ENCODE measurements at places on chromosomes 7 and 10.

- DNase-seq: no peak
Measured at GRCh38 chr7:2493205-2494164, 17.3 kb upstream of the GRIFIN start.

GRCh38 chr7:131511774-131512535 is 44.5 kb downstream of the PODXL start:
- no peak for DNase-seq

DNA sequence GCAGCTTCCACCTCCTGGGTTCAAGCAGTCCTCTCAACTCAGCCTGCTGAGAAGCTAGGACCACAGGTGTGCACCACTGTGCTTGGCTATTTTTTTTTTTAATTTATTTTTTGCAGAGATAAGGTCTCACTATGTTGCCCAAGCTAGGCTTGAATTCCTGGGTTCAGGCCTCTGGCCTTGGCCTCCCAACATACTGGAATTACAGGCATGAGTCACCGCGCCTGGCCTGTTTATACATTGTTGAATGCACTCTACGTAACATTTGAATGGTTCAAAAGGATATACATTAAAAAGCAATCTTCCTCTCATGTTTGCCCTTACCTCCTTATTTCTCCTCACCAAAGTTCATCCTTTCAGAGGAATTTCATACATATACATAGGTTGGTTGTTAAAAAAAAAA is 7.2 kb upstream of the SNX10 start:
- DNase-seq: no peak

GRCh38 chr10:116226053-116226452 is 47.0 kb downstream of the GFRA1 start:
- DNase-seq: no peak

DNA sequence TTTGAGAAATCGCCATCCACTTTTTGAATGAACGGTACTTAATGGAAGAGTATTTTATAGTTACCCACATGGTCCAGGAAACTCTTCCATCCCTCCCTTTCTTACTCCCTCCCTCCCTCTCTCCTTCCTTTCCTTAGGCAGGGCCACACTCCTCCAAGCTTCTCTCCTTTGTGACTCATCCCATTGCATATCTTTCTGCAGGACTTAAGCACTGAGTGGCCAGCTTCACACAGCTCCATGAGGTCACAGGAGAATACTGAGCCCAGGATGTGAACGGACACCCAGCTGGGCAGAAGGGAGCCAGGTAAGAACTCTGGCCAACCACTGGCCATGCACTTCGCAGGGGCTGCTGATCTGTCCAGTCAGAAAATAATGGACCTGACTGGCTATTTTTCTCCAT is 189.7 kb upstream of the ADCY1 start:
- no peak for DNase-seq

DNA sequence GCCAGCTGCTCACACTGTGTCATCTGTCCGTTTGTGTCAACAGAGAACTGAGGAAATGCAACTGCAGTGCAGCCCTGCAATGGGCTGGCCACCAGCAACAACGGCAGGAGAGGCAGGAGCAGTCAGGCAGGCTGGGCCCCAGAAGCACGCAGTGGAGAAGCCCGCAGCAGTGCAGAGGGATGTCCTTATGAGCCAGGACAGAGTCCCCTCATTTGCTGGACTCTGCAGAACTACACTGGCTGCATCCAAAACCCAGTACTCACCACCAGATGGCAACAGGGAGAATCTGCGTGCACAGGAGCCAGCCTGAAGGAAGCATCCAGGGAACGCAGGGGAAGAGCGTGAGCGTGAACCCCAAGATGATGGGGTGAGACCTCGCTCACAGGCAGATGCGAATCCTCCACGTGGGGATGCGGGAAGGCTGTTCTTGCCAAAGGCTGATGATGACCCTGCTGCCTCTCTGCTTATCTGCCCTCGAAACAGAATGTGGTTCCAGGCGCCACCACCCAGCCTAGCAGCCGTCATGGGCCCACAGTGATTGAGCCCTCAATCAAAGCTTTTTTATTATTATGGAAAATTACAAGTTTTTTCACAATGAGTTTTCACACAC is 232.1 kb downstream of the PTPRN2 start:
- no peak for DNase-seq

GRCh38 chr7:84372155-84372621 is 177.6 kb upstream of the SEMA3A start:
- peak; percentile 59 for DNase-seq

- no peak for DNase-seq
Measured at GRCh38 chr7:135207406-135208101, 3.8 kb downstream of the WDR91 start.

GRCh38 chr7:27917119-27917518 is 177.2 kb downstream of the TAX1BP1 start:
- no peak for DNase-seq

GRCh38 chr10:112161757-112162518 is 21.6 kb downstream of the GPAM start:
- no peak for DNase-seq

- no peak for DNase-seq
Measured at GRCh38 chr7:67990003-67990402, 993.4 kb downstream of the TYW1 start.

DNA sequence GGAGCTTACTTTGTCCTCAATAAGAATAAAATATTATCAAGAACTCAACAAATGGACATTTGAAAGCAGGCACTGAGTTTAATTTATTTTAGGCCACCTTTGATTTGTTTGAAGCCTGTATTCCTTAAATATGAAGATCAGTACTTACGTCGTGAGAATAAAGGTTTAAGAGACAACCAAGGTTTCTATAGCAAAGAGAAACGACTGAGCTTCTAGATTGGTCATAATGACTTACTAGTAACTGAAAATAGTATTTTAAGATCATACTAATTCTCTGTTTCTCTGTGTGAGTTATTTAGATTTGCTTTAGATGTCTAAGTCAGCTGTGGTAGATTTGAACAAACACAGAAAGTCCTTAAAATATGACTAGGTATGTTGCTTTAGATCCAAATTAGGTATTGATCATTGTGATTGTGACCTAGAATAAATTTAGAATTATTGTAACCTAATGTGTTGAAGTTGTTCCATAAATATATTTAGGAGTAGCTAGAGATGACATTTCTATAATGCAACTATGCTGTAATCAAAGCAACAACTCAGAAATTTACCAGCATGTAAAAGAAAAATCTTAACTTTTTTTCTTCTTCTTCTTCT is 2.4 kb upstream of the GLCCI1 start:
- DNase-seq: no peak

- DNase-seq: no peak
Measured at GRCh38 chr10:116826803-116827202, 22.5 kb upstream of the ENO4 start.

- no peak for DNase-seq
Measured at GRCh38 chr10:104076743-104077160, 8.9 kb downstream of the COL17A1 start.

GRCh38 chr10:34880817-34881216 is 65.7 kb upstream of the PARD3 start:
- no peak for DNase-seq

DNA sequence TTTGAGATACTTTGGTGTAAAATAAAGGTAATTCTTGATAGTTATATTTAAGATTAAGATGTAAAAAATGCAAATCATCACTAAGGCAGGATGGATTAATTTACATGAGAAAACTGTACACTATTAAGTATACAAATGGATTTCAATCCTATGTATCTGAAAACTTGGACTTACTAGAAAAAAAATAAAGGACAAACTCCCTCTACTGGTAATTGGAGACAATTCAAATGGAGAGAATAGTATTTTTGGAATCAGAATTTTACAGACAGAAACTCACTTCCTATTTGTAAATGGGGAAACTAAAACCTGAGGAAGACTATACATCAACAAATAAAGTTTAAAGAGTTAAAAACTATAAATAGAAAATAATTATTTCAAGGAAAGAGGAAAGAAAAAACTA is 62.6 kb downstream of the CUL2 start:
- no peak for DNase-seq

GRCh38 chr10:5631936-5632335 is 34.5 kb downstream of the ASB13 start:
- DNase-seq: no peak

DNA sequence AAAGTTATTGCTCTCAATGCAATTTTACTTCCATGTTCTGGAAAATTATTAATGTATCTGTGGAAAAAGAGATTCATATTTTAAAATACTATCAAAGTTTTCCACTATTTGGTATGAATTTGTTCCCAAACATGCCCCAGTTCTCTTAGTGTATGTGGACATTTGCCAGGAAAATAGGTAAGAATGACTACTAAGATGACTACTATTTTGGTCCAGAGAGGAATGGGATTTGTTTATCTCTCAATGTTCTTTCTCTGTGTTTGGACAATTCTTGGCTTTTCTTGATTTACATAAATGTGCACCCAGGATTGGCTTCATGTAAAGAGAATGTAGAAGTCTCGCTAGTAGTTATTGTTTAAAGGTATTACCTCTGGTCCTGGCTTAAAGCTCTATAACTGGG is 60.3 kb upstream of the POT1 start:
- DNase-seq: no peak

DNA sequence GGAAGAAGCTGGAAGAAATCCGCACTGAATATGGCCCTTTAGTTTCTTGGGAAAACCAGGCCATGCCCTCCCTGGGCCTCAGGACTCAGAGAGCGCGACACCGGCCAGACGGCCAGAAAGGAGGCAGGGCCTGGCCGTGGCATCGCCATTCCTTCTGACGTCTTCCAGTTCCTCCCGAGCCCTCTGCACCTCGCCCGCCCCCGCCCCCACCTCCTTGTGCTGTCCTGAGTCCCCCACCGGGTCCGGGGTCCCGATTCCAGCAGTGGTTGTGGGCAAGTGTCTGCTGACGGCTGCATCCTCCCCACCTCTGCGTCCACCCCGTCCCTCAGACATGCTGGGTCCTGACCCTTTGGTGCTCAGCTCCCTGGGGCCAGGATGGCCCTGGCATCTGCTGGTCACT is 312.1 kb upstream of the SHH start:
- no peak for DNase-seq

- DNase-seq: no peak
Measured at GRCh38 chr7:45699726-45700390, 125.7 kb downstream of the ADCY1 start.

DNA sequence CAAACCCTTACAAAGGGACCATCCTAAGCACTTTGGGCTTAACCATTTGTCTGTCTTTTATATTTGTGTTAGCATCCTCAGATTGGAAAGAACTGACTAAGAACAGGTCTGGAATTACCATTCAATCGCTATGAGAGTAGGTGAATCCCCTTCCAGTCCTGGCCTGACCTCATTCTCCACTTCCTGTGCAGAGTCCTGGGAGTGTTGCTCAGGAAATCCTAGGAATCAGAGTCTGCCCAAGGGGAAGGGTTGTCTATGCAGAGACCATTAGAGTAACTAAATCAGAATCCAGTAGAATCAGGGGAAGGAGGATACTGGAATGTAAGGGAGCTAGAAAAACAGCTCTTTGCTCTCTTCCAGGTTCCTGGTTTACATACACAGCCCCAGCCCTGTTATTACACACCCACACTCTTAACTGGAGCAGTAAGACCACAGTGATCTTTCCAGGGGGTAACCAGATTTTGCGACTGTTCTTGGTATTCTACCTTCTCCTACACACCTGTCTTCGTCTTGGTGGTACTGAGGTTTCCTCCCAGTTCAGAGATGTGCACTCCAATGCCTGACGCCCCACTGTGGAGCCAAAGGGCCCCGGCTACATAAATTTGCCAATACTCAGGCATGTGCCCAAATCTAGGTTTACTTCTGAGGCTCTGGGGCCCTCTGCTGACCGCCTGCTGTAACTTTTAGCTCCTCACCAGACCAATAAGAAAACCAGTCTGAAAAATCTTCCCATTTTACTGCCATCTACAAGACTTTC is 103.7 kb downstream of the RNF216 start:
- no peak for DNase-seq

DNA sequence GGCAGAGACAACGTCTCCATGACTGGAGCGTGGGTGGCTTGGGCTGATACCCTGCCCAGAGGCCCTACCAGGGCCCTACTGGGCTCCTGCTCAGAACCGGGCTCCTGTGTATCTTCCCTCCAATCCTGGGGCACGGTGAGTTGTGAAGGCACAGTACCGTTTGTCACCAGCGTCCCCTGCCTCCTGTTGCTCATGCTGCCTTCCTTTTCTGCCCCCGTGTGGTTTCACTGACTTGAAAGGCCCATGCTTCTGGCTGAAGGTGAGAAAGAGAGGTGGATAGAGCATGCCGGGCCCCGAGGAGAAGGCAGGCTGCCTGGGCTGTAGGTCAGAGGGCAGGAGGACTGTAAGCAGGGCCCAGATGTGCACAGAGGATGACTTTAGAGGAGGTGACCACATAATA is 9.1 kb upstream of the DMBT1 start:
- no peak for DNase-seq

DNA sequence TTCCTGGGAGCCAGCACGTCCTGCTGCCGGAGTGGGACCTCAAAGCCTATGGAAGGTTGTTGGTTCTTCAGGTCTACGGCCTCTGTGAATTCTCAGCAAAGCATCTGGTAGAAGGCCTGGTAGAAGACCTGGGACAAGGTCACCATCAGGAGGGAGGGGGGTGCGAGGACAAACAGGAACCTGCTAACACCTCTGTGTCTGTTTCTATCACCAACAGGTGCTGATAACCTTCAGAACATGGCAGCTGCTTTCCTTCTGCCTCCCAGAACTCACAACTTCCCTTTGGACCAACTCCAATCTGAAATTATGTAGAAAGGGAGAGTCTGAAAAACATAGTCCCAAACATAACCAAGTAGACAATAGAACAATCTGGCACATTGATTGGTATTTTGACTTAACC is 8.3 kb upstream of the MET start:
- no peak for DNase-seq

DNA sequence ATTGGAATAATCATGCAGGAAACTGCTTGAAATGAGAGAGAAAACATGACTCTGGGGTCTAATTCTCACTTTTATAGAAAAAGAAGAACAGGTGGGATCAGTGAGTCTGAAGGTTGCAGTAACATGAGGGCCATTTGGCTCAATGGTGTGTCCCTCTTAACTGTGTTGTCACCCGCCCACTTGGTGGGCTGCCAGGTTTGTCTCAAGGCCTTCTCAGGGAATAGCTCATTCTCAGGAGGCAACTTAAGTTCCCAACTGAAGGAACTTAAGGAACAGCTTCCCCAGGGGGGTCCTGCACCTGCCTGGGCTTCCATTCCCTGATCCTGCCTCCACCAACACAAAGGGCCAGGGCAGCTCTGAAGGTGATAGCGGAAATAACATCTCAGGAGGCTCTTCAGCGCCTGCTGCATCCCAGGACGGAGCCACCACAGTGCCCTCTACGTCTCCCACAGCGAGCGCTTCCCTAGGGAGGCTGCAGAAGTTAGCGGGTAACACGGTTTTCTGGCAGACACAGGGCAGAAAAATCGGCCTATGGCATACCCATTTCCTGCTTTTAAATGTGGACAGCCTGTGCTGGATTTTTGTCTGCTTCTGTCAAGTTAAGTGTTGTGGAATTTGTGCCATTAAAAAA is 88.8 kb downstream of the ZRANB1 start:
- no peak for DNase-seq

Data from HS-27A (cell line).